SK-MEL-5 (cell line): ENCODE measurements at places on chromosomes 3 and 15. TPM values are rescaled to one million over a fixed set of nuclear protein-coding genes. Genes with fewer than 3 reads are reported as not detected.

FEZF2 gene
- not detected in 2 replicates for total RNA-seq

BDH1 gene
- total RNA-seq, result 5.0 and 8.1 TPM in 2 replicates

EXOG gene
- total RNA-seq, result 4.8 and 6.1 TPM in 2 replicates

TICRR gene
- total RNA-seq, result 3.2 and 3.7 TPM in 2 replicates

KCNAB1 gene
- 0.66 and 0.90 TPM in 2 replicates for total RNA-seq

THBS1 gene
- 5.4 and 8.2 TPM in 2 replicates for total RNA-seq

PCOLCE2 gene
- 57.2 and 60.6 TPM in 2 replicates for total RNA-seq

GOLGA8Q gene
- 0.13 and 0.16 TPM in 2 replicates for total RNA-seq

FETUB gene
- total RNA-seq, result not detected in 2 replicates

LDHAL6B gene
- not detected in 2 replicates for total RNA-seq

ITPR1 gene
- total RNA-seq, result 13.4 and 14.5 TPM in 2 replicates

ROBO2 gene
- total RNA-seq, result 32.3 and 42.2 TPM in 2 replicates

NOX5 gene
- 4.0 TPM in 2 replicates for total RNA-seq

TM2D3 gene
- 48.4 and 53.7 TPM in 2 replicates for total RNA-seq

LCMT2 gene
- 16.0 and 16.3 TPM in 2 replicates for total RNA-seq

ZNF860 gene
- 3.9 and 6.1 TPM in 2 replicates for total RNA-seq

ZNF620 gene
- 2.2 and 2.3 TPM in 2 replicates for total RNA-seq

DNA sequence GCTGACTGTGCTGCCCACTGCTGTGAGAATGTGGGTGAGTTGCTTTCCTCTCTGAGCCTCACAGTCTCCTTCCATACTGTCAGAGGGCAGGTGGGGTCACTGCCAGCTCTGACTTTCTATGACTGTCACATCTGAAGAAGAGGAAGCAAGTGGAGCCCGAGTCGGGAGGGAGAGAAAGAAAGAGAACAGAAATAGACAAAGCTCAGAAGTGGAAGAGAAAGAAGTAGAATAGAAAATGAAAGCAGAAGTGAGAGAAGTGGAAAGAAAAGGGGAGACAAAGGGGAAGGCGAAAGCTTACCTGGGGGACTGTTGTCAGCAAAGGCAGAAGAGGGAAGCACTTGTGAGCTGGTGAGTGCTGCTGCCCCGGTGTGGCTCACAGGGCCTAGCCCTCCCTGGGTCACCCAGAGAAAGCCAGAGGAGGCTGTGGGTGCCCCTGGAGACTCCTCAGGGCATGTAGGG, 57.9 kb downstream of the EPHB1 start:
- no peak for DNase-seq

GRCh38 chr15:73607843-73608242, 25.3 kb downstream of the NPTN start:
- DNase-seq, result no peak

GRCh38 chr3:152556731-152557254, 278.1 kb upstream of the P2RY1 start:
- DNase-seq, result no peak

DNA sequence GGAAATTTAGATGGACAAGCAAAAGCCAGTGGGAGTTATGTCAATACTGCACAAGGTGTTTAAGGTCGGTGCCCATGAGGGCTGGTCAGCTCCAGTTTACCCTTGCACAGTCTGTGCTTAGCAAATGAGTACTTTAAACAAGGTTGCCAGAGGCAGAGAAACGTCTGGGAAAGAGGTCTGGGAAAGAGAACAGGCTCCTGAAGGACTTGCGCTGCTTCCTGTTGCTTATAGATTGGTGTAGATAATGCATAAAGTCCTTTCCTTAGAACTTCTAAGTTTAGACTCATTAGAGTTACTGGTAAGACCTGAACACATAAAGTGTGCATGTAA, 162.6 kb upstream of the P2RY1 start:
- no peak for DNase-seq

DNA sequence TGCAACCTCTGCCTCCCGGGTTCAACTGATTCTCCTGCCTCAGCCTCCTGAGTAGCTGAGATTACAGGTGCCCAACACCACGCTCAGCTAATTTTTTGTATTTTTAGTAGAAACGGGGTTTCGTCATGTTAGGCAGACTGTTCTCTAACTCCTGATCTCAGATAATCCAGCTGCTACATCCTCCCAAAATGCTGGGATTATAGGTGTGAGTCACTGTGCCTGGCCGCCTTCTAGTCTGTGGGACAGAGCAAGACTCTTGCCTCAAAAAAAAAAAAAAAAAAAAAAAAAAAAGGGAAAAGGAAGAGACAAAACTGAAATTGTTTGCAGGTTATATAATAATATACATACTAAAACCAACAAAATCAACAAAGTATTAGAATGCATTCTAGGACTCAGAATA, 215.2 kb downstream of the PCCB start:
- DNase-seq, result no peak

- no peak for DNase-seq
Observed at GRCh38 chr15:70556151-70556741, 207.1 kb downstream of the UACA start.

- DNase-seq, result no peak
Observed at GRCh38 chr15:101262551-101262950, 10.7 kb upstream of the CHSY1 start.

DNA sequence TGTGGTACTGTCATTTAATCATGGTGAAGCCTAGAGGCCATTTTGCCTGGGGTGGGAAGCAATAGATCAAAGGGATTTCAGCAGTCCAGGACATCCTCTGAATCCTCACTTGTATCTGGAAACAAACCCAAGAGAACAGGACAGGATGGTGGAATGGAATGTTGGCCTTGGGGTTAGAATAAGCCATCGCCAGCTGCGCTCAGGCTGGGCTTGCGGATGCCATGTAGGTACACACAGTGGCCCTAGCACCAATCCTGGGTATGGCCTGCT, 76.5 kb upstream of the ALDH1A3 start:
- DNase-seq, result no peak

DNA sequence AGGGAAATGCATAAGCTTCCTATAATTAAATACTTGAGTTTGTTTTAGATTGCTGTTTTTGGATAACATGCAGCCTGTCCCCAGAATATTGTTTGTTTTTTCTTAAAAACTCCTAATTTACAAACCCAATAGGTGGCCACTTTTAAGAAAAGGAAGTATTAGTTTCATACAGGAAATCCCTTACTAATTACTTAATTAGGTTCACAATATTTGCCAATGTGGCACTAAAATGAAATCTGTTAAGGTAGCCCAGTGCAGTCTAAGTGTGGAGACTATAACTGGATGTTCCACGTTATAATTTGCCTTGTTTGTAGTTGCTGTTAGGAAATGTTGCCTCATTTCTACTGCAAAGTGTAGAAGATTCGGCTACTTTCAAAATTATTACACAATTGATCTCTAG, 195.8 kb downstream of the BBX start:
- DNase-seq, result no peak

- DNase-seq, result no peak
Observed at GRCh38 chr3:8619548-8619947, 25.1 kb downstream of the SSUH2 start.

DNA sequence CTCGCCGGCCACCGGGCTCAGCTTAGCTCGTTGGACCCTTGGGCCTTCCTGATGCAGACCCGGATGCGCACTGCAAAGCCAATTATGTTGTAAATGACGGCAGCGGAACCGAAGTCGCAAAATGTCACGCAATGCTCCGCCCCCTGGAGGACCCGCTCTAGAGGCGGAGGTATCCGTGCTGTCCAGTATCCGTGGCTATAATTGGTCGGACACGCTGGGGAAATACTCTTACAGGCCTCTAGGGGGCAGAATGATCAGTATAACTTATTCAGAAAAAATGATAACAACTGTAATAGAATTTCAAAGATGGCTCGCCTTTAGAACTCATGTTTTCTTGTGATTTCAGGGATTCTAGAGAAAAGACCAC, at the start of gene PRR23B:
Gene PRR23B (minus strand): TSS at position 59 of the 367 bp plus-strand sequence. CDS start 265 bp downstream, outside the sequence.
- peak; percentile 19 for DNase-seq

DNA sequence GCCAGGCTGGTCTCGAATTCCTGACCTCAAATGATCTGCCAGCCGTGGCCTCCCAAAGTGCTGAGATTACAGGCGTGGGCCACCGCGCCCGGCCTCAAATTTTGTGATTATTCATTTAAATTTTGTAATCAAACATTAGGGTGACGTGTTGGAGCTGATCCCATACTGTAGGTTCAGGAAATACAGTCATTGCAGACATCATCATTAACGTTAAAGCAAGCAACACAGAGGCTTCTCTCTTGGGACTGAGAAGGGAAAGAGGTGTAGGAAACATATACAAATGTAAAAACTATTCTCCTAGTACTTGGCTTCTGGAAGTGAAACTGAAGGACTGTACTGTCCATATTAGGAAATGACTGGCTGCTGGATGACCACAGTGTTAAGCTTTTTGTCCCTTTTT, 11.1 kb upstream of the ARID3B start:
- no peak for DNase-seq

DNA sequence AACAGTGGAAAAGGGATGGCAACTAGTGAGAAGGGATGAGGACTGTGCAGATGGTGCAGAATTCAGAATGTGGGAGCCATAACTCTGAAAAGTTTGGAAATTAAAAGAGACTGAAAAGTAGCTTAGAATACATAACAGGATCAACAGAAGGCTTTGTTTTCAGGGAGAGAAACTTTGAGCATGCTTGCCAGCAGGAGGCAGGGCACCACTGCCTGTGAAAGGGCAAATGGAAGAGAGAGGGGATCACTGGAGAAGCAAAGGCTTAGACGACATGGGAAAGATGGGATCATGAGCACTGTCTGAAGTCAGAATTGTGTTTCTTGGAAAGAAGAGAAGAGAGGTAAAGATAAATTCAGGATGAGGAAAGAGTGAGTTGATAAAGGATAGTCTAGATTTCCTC, 99.6 kb downstream of the ABI3BP start:
- DNase-seq, result peak; percentile 65

GRCh38 chr3:128698211-128699047, 27.6 kb upstream of the RAB7A start:
- DNase-seq, result no peak

DNA sequence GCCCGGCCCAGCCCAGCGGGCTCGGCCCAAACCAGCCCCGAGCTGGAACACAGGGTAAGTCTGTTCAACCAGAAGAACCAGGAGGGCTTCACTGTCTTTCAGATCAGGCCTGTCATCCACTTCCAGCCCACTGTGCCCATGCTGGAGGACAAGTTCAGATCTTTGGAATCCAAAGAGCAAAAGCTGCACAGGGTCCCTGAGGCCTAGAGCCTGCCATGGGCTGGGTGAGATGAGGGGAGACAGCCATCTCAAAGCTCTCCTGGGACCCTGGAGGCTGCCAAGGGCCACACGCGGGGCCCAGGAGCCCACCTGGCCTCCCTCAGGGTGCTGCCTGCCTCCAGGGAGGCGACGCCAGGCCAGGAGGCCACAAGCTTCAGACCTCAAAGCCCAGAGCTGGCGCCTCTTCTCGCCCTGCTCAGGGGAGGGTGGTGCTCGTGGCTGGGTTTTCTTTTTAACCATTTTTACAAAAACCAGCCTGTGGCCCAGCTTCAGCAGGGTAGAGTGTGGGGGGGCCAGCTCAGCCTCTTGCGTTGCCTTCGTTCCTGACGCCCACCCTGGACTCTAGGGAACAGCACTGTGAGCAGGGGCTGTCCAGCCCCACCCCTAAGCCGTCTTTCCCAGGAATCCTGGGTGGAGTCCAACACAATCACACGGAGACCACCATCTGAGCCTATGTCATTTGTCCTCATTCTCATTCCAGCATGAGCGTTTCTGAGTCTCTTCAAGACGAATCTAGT, 107.0 kb downstream of the ETFA start:
- DNase-seq, result no peak

DNA sequence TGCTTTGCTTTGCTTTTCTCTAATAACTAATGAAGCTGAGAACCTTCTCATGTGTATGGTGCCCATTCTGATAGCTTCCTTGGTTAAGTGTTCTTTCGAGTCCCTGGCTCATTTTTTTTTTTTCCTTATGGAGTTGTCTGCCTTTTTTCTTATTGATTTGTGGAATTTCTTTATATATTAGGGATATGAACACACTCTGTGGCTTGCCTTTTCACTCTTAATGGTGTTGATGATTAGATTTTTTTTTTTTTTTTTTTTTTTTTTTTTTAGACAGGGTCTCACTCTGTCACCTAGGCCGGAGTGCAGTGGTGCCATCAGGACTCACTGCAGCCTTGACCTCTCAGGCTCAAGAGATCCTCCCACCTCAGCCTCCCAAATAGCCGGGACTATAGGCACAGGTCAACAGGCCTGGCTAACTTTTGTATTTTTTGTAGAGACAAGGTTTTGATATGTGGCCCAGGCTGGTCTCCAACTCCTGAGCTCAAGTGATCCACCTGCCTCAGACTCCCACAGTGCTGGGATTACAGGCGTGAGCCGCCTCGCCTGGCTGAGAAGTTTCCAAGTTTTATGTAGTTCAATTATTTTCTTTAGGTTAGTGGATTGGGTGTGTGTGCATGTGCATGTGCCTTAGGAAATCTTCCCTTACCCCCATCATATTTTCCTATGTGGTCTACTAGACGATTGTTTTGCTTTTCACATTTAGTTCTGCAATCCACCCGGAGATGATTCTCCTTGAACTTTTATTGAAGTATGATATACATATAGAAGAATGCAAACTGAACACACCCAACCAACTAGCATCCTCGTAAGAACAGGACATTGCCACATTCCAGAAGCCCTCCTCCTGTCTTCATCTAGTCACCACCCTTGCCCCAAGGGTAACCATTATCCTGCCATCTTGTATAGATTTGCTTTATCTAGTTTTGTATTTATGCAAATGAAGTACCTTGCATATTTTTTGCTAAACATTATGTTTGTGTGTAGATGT, 1.7 kb upstream of the SNRPA1 start:
- DNase-seq, result no peak

DNA sequence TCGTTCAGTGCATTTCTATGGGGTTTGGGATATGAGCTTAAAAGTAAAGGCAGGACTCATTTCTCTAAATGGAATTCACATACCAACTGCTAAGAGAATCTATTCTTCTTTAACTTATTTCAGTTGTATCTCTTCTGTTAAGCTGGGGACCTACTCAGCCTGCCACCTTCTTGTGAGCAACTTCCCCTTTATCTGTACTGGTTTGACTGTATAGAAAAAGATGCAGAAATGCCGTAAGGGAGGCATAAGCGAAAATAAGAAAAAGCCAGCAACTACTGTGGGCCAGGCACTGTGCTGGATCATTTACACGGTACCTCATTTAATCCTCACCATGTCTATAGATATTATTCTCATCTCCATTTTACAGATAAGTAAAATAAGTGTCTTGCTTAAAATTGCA, 38.4 kb downstream of the RBMS3 start:
- DNase-seq, result no peak

GRCh38 chr3:162538491-162538890, 1041.9 kb downstream of the OTOL1 start:
- no peak for DNase-seq

- DNase-seq, result no peak
Observed at GRCh38 chr3:170799009-170799408, 71.0 kb downstream of the RPL22L1 start.

GRCh38 chr15:25238126-25238525, 200.7 kb downstream of the UBE3A start:
- DNase-seq, result no peak

- DNase-seq, result no peak
Observed at GRCh38 chr15:67009576-67010569, 55.5 kb upstream of the SMAD3 start.

GRCh38 chr3:124748560-124749198, 18.4 kb downstream of the UMPS start:
- no peak for DNase-seq

- no peak for DNase-seq
Observed at GRCh38 chr3:23704298-23704697, 101.5 kb upstream of the UBE2E1 start.

- no peak for DNase-seq
Observed at GRCh38 chr3:196174652-196175051, 36.5 kb downstream of the ZDHHC19 start.

- no peak for DNase-seq
Observed at GRCh38 chr15:85761635-85762034, 33.1 kb downstream of the KLHL25 start.

- no peak for DNase-seq
Observed at GRCh38 chr3:134640378-134640777, 10.4 kb downstream of the KY start.
